ENCODE measurements at places on chromosomes 1 and 21.

- no peak for DNase-seq
Observed at GRCh38 chr1:183143576-183144315, 42.3 kb upstream of the LAMC2 start.

DNA sequence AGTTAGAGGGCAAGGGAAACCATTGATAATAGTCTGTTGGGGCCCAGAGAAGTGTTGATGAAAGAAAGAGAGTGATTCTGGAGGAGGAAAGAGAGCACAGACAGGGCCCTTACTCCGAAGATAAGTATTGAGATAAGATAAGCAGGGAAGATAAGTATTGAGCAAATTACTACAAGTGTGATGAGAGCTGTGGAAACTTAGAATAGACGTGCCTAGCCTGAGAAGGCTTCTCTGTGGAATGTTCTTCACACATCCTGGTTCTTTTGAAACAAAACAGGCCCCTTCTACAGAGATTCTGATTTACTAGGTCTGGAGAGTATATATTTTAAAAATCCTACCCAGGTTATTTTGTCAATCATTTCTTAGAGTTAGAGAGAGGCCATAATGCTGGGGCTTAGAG, 26.4 kb downstream of the FNBP1L start:
- no peak for DNase-seq

- DNase-seq, result no peak
Observed at GRCh38 chr1:194710671-194711070, 1524.3 kb upstream of the B3GALT2 start.

DNA sequence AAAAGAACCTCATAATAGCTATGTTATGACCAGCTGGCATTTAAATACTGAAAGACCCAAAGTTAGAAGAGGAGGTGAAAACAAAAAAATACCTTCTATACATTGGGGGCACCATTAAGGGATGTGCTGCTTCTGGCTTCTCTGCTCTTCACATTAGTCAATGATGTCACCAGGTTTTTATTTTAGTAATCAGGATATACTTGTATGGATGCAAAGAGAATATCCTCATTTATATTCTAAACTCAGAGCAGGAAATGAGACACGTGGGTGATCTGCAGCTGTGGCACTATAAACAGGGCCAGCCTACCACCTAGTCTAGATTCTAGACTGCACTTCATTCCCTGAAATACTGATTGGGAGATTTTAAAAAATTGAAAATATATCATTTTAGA, 51.2 kb downstream of the WLS start:
- DNase-seq, result no peak

DNA sequence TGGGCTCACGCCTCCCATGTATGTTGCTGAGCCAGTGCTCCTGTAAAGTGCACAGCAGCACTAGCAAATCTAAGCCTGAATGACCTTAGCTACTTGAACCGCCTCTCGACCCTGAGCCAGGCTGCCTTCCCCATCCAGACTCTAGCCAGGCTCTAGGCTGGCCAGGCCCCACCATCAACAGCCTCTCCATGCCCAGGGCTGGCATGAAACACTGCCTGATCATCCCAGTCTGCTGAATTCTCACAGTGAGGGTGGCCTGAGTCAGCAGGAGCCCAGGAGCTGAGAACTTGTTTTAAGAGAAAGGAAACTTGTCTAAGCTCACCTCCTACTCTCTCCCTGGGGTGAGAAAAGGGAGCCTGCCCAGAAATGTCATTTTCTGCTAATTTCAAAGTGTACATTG, 733.3 kb downstream of the PTPRU start:
- no peak for DNase-seq

GRCh38 chr1:207091200-207091908, 2.7 kb downstream of the C4BPB start:
- DNase-seq, result no peak

DNA sequence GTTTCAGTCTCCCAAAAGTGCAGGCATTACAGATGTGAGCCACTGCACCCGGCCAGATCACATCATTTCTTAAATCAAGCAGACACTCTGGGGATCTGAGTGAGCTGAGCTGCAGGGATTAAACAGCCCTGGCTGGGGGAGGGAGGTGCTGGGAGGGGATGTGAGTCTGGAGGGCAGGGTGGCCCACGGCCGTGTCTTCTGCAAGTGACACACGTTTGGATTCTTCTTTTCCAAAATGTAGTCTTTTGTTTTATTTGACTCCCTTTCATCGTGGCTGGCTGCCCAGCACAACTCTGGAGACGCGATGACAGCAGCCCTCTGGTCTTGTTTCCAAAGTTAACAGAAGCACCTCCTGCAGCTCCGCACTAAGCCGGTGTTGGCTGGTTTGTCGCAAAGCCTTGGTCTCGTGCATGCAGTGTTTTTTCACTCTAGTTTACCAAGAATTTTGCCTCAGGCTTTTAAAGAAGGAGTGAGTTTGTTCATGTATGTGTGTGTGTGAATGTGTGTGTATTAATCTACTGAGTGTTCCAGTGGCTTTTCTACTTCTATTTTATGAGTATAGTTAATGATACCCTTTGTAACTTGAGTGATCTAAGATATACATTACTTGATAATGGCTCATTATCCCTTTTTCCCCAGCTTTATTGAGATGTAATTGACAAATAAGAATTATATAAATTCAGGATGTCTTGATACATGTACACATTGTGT, 2.8 kb upstream of the KRTAP10-5 start:
- no peak for DNase-seq

GRCh38 chr1:36222481-36223380, 1.5 kb upstream of the THRAP3 start:
- no peak for DNase-seq

DNA sequence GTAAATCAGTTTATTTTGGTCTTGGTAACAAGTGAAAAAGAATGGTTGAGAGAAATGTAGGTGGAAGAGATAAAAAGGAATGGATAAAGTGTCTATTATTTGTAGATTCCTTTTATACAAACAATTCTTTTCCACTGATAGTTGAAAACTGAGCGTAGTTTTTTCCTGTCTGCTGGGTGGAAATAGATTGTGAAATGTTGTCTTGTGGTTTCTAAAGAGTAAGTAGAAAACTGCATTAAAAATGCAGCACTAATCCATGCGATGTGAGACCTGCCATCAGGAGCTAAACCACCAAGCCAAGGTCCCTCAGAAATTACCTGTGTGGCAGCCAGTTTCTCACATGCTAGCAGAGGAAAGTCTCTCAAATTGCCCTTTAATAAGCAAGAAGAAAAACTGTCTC, 103.2 kb upstream of the SLC44A3 start:
- no peak for DNase-seq

DNA sequence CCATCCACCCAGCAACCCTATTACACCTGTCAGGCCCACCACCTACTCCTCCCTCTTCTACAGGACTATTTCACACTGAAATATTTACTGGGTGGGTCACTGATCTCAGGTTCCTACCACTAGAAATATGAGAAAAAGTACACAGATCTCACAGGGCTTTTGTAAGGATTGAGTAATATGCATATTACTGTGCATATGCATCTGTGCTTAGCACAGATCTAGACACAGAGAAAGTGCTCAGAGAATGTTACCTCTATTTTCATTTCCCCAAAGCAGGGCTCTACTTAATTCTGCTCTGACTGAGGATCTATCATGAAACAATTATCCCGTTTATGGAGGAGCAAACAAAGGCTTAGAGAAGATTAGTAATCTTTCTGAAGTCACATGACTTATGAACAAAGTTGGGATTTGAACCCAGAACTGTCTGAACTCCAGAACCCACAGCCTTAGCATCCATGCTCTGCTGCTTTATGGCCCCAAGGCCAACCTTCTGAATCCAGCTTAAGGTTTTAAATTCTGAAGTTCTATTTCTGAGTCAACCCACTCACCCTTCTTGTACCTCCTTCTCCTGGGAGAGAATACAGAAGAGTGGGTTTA, 11.8 kb downstream of the TSSK3 start:
- no peak for DNase-seq

DNA sequence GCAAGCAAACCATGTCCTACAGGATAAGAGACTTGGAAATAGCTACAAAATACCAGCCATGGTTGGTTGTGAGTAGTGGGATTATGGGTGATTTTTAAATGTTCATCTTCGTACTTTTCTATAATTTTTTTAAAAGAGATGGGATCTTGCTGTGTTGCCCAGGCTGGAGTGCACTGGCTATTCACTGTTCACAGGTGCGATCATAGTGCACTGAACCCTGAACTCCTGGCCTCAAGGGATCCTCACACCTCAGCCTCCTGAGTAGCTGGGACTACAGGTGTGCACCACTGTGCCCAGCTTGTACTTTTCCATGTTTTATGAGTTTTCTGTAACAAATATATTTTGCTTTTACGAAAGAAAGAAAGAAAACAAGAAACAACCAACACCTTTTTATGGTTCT, 224.2 kb downstream of the FOXD2 start:
- no peak for DNase-seq

GRCh38 chr1:183417772-183418491, at the start of gene NMNAT2:
Gene NMNAT2, minus strand, starts transcription at chr1:183418380. Its CDS starts 113 bp downstream, at chr1:183418267.
- DNase-seq, result no peak

DNA sequence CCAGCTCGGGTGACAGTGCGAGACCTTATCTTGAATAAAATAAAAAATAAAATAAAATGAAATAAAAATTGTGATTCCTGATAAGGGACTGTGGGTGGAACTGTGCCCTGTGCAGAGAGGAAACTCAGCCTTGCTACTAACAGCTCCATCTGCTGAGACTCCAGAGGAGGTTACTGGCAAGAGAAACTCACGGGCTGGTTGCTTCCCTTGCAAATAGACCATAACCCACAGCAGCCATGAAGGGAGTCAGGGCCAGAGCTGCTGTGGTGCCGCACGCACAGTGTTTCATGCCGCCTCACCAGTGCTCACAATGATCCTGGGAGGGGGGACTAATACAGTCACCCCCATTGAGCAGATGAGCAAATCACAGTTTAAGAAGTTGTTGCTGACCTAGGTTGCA, 13.7 kb downstream of the ZBTB17 start:
- no peak for DNase-seq
